H4 (cell line): ENCODE measurements at places on chromosomes 3 and 15. TPM values are rescaled to one million over a fixed set of nuclear protein-coding genes. Genes with fewer than 3 reads are reported as not detected.
A peak's percentile ranks its signal among the peaks of the same experiment; 100 is the strongest.

DNA sequence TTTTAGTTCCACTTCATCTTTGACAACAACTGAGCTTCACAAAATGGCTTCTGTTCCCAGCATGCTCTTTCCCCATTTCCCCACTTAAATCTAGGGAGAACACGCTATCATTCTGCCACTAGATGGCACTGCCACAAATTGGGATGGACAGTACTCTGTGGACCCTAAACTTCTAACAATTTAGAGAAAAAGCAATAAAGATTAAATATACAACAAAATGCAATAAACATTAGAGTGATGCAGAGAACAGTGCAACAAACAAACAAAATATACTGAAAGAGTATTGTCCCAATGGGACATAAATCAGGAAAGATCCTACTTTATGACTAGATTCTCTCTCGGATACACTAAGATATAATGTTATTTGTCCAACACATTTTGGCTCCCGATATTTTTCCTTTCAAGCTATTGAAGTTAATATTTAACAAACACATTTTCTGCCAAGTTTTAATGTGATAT, 169.7 kb upstream of the TMCO5A start:
- peak; percentile 73 for DNase-seq

Gene HIGD2B
- not detected in 2 replicates for total RNA-seq

DNA sequence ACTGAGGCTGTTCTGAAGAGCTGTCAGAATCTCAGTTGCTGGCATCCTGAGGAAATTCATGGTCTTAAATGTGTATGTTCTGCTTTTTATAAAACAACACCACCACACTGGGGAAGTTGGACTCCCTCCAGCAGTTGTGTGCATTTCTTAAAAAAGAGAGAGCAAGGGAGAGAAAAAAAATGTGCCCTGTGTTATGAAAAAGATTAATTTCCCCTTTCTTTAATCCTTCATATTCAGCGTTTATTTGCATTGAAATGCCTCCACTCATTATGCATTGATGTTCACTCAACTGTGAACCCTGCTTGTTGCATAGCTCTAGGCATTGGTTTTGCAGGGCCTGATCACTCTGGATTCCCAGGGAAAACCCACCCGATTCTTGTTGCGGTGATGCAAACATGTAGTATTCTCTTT, 4.4 kb upstream of the ZNF609 start:
- DNase-seq, result no peak

GRCh38 chr3:30203301-30203700, 403.1 kb upstream of the TGFBR2 start:
- DNase-seq, result no peak

GRCh38 chr3:44476181-44476611, 1.3 kb downstream of the ZNF445 start:
- DNase-seq, result no peak
